Esophagus mucosa (tissue), 1 donor: ENCODE measurements at places on chromosomes 6 and 20. TPM values are rescaled to one million over a fixed set of nuclear protein-coding genes. Genes with fewer than 3 reads are reported as not detected.

- ATAC-seq = no peak
Measured at GRCh38 chr6:74870403-74870802, 335.4 kb downstream of the COL12A1 start.

GRCh38 chr20:23260181-23260840 lies 90.3 kb upstream of the NXT1 start:
- no peak for ATAC-seq

The ADTRP gene
- 0.72 TPM for total RNA-seq

DNA sequence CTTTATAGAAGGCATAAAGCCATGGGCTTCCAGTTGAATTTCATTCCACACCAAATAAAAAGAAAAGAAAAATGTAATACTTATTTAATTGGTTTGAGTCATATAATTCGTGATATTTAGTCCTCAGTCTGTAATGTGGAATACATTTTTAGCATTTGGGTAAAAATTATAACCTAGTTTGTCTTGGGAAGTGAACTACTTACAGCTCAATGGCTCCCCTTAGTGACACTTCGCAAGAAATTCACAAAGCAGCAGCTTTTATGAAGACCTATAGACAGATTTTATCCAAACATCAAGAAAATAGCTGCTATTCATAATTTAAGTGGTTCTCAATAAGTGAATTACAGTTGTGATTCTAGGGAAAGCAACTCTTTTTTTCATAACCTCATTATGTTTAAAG lies 72.1 kb downstream of the RSPO3 start:
- no peak for ATAC-seq

The RRAGD gene
- total RNA-seq = 40.4 TPM
